Common myeloid progenitor, CD34-positive (primary cell): ENCODE measurements at places on chromosomes 7 and 10.

GRCh38 chr7:17557251-17557671 is 258.8 kb downstream of the AHR start:
- DNase-seq, result no peak

- DNase-seq, result no peak
Measured at GRCh38 chr7:4822677-4823076, 39.2 kb downstream of the PAPOLB start.

DNA sequence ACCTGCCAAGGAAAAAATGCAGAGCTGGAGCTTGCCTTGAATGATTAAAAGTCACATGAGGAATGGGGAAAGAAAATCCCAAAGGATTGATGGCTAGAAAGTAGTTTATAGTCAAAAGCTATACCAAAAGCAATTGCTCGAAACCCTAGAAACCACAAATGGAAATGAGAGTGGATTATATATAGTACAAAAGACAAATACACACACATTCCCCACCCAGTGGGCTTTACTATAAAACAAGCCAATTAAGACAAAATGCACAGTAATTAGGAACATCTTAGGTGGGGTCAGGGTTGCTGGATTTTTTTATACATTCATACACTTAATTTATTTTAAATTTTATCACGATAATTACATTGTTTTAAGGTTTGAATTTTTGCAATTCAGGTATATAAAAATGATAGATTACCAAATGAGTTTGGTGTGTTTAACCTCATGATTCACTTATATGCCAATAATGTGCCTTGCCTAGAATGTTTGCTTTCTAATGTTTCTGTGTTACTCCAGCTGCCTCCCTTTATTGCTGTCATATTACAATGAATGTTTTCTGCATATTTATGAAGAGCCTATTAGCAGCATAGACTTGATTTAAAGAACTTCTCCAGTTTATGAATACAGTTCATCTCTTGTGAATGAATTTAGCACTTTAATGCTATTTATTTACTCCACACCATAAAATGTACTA is 421.3 kb downstream of the EXOC4 start:
- no peak for DNase-seq

DNA sequence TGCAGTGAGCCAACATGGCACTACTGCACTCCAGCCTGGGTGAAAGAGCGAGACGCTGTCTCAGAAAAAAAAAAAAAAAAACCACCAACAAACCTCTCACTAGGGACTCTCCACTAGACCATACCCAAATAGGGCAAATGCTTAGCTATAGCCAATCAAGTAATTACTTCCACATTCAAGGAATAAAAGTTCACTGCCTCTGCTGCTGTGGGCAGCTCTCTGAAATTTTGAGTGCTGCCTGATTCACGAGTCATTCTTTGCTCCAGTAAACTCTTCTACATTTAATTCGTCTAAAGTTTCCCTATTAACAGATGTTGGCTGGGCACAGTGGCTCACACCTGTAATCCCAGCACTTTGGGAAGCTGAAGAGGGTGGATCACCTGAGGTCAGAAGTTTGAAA is 4.7 kb upstream of the NRBF2 start:
- peak; percentile 11 for DNase-seq

DNA sequence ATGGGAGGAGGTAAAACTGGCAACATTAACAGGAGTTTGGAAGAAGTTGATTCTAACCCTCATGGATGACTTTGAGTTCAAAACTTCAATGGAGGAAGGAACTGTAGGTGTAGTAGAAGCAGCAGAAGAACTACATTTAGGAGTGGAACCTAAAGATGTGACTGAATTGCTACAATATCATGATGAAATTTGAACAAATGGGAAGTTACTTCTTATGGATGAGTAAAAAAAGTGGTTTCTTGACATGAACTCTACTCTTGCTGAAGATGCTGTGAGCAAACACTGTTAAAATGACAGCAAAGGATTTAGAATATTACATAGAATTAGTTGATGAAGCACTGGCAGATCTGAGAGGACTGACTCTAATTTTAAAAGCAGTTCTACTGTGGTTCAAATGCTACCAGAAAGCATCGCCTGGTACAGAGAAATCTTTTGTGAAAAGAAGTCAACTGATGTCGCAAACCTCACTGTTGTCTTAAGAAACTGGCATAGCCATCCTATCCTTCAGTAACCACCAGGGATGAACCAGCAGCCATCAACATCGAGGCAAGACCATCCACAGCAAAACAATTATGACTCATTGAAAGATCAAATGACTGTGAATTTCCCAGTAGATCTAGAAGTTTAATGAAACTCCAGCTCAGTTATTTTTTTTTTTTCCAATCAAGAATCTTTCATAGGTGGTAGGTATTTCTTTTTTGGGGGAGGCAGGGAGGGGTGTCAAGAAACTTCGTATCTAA is 20.8 kb downstream of the BRAF start:
- no peak for DNase-seq

DNA sequence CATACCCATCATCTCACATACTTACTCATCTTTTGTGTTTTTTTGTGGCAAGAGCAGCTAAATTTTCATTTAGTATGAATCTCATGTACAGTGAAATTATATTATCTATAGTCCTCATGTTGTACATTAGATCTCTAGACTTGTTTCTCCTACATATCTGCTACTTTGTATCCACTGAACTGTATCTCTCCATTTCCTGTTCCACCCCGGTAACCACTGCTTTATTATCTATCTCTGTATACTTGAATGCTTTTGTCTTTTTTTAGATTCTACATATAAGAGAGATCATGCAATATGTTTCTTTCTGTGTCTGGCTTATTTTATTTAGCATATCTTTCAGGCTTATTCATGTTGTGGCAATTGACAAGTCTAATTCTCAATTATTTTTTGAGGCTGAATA is 125.1 kb downstream of the ANKRD7 start:
- no peak for DNase-seq

- DNase-seq, result no peak
Measured at GRCh38 chr7:145644426-145645134, 472.0 kb upstream of the CNTNAP2 start.

DNA sequence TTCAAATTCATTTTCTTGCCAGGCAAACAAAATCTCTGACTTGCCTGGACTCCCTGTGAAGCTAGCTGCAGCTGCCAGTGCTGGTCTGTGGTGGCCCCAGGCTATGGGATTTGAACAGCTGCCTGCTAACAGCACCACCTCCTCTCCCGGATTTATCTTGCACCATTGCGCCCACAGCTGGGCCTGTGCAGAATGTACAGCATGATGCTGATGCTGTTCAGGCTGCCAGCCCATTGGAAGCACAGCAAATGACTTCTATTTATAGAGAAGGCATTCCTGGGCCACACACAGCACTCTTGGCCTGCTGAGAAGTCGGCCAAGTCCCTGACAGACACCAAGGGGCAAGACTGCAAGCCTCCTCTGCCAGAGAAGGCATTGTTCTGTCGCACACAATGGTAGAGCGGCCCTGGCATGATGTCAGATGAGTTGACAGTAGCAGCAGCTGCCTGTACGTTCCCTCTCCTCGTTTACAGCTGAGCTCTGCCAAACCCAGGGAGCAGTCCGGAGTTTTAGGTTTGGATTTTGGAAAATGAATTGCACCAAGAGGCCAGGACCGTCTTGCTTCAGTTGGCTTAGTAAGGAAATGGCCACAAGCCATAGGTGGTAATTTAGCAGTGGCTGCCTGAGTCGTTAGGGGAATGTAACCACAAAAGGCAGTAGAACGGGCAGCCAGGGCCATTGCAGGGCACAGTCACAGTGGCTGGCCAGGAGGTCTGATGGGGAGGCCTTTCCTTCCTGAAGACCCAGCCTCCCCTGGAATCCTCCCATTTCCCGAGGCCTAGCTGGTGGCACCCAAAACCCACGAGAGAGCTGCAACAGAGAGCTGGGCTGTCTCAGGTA is 38.5 kb downstream of the MTURN start:
- DNase-seq, result no peak

GRCh38 chr7:100544967-100545359 is 6.0 kb downstream of the AGFG2 start:
- DNase-seq, result no peak
